ENCODE measurements at places on chromosomes 2 and 18.

DNA sequence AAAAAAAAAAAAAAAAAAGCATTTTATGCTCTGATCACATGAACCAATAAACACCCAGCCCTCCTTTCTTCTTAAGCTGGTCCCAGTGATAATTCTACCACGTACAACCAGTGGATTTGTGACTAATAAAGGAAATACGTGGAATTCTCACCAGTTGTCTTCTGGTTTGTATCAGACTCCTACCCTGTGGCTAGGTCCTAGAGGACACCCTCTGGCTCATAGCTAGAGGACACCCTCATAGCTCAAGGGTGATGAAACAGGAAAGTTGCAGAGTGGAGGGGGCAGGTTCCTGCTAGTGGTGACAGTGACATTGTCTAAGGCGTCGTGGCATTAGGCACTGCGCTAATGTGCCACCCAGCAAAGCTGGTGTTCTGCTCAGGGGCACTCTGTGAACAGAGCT, 167.8 kb downstream of the BCL11A start:
- DNase-seq = no peak

GRCh38 chr2:182616471-182617393, 99.3 kb upstream of the DNAJC10 start:
- no peak for DNase-seq

- no peak for DNase-seq
Observed at GRCh38 chr2:84152462-84152861, 306.6 kb downstream of the SUCLG1 start.

GRCh38 chr18:21805771-21806366, 65.3 kb downstream of the MIB1 start:
- DNase-seq = no peak

DNA sequence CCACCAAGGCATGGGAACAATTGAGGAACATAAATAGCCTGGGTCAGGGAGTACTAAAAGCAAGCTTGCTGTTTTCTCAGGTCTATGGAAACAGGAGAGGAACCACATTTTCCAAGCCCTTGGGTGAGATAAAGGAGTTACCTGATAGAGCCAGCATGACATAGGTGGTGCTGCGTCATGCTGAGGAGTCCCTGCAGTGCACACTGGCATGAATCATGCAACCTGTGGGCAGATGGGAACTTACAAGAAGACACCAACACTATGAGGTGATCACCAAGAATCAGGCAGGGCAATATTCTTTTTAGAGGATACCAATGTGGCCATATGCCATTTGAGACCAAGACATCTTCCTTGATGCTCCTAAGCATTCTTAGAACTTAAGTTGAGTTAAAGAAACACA, 531.8 kb downstream of the ZEB2 start:
- no peak for DNase-seq

DNA sequence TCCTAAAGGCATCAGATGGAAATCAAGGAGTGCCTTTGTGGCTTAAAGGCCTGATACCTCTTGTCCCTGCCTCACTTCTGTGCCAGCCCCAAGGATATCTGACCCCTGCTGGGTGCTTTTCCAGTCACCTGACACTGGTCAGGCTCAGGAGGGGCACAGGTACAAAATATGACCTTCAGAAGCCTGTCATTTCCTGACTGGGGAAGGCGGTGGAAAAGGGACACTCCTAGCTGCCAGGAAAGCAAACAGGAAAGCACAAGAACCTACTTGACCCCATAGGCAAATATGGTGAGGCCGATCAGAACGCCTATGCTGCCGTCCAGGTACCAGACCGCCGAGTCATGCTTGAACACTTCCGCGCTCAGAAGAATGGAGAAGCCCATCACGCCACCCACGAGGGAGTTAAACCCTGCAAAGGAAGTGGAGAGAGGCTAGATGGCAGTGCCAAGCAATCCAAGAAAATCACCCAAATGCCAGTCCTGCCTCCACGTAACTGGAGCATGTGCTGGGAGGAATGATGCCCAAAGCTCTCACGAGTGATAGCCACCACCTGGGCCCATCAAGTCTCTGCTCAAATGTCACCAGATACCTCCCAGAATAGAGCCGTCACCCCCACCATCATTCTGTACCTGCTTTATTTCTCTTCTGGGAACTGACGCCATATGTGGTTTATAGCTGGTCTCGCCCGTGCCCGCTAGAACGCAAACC, 204.0 kb downstream of the MGAT5 start:
- no peak for DNase-seq

- no peak for DNase-seq
Observed at GRCh38 chr2:200620606-200621390, 35.0 kb downstream of the AOX1 start.

GRCh38 chr2:26769089-26769761, 5.1 kb downstream of the SLC35F6 start:
- no peak for DNase-seq

DNA sequence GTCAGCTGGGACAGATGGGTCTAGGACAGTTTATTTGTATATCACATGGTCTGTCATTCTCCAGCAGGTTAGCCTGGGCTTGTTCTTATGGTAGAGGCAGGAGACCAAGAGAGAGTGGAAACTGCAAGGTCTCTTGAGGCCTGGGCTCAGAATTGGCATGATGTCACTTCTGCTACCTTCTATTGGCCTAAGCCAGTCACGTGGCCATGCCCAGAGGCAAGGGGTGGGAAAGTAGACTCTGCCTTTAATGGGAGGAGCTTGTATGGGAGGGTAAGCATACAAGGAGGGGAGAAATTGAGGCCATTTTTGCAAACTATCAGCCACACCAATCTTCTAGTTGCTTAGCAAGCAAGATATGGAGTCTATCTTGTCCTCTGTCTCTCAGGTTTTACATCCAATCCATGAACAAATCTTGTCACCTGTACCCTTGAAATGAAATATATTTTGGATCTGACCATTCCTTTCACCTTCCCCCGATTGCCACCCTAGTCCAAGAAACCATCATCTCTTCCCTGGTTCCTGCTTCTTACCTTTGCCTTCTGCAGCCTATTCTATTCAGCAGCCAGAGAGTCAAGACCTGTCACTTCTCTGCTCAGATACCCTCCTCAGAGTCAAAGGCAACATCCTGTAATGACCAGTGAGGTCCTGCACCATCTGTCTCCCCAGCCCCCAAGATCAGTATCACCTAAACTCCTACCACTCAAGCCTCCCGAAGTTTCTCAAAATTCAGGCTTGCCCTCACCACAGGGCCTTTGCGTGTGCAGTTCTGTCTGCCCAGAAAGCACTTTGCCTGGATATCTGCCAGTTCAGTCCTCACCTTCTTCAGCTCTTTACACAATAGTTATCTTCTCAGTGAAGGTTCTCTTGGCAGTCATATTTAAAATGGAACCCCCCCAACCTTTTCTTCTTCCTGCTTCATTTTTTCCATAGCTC, 240.0 kb downstream of the LOXHD1 start:
- no peak for DNase-seq

DNA sequence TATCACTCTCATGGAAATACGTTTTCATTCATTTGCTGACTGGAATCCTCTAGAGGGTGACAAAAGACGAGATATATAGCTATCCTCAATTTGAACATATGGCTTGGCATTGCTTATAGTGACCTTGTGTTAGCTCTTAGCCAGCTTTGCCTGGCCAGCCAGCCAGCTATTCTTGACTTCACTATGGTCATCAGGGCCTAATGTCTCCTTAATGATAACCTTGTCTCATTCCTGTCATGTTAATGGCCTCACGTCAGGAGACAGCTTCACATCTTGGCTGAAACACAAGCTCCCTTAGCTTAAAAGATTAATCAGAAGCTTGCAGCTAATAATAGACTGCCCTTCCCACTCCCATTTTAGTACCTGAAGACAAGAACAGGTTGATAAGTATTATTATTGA, 1517.5 kb upstream of the PIK3C3 start:
- no peak for DNase-seq

- no peak for DNase-seq
Observed at GRCh38 chr2:224646242-224646846, 61.2 kb upstream of the CUL3 start.

GRCh38 chr2:238521870-238522269, 95.1 kb downstream of the ASB1 start:
- no peak for DNase-seq

DNA sequence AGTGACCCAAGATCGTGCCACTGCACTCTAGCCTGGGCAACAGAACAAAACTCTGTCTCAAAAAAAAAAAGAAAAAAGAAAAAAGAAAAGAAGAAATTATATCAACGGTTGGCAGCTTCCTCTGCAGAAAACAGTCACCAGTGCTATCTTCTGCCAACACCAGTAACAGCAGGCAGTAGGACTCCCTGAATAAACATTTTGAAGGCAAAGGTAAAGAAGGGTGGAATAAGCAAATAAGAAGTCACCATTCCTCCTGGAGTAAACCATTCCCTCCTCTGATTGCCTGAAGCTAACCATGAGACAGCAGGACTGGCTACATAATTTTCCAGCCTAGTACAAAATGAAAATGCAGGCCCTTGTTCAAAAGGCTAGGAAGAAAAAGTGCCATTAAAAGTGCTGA, 9.0 kb upstream of the RNF103 start:
- no peak for DNase-seq

GRCh38 chr2:160317181-160318099, 117.4 kb upstream of the ITGB6 start:
- no peak for DNase-seq

DNA sequence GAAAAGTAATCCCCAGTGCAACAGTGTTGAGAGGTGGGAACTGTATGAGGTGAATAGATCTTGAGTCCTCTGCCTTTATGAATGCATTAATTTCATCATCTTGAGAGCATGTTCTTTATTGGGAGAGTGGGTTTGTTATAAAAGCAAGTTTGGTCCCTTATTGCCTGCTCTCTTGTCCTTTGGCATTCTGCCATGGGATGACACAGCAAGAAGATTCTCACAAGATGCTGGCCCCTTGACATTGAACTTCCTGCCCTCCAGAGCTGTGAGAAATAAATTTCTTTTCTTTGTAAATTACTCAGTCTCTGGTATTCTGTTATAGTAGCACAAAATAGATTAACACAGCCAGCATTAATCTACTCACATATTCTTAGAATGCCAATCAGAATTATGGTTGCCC, 108.6 kb downstream of the EHBP1 start:
- no peak for DNase-seq

- no peak for DNase-seq
Observed at GRCh38 chr2:111900859-111901258, 2.5 kb downstream of the MERTK start.

- no peak for DNase-seq
Observed at GRCh38 chr18:26710470-26711096, 154.9 kb downstream of the AQP4 start.

DNA sequence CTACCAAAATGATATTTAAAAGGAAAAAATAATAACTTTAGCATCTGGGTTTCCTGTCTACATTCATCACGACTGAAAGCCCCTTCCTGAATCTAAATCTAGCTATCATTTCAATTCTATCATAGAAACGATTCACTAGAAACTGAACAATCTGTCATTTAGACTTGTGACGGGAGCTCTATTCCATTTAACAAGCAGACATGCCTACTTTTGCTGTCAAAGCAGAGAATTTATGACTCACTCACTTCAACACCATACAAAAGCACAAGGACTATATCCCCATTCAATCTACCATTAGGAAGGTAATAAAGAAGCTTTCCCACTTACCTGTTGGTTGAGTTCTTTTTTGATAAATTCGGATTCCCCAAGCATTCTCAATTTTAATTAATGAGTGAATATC, 1072.3 kb downstream of the LRP1B start:
- DNase-seq = no peak

DNA sequence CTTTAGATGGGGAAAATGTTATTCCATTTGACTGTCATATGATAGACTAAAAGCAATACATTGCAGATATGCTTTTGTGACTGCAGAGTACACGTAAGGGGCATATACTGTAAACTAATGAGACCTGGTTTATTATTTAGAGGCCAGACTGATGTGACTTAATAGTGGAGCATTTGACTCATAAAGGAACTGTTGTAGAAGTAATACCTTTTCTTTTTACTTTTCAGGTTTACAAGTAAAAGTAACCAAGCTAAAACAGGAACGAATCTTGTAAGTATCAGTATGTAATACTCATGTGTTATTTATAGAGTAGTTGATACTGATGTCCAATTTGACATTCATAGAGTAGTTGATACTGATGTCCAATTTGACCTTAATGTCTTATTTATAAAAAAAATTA, 13.1 kb downstream of the RBBP8 start:
- DNase-seq = no peak

- DNase-seq = no peak
Observed at GRCh38 chr2:76257802-76258201, 547.1 kb upstream of the GCFC2 start.

GRCh38 chr2:42792583-42793333, at the start of gene HAAO:
HAAO (minus strand) TSS chr2:42792583; CDS start chr2:42792536, 47 bp downstream.
- DNase-seq = no peak

DNA sequence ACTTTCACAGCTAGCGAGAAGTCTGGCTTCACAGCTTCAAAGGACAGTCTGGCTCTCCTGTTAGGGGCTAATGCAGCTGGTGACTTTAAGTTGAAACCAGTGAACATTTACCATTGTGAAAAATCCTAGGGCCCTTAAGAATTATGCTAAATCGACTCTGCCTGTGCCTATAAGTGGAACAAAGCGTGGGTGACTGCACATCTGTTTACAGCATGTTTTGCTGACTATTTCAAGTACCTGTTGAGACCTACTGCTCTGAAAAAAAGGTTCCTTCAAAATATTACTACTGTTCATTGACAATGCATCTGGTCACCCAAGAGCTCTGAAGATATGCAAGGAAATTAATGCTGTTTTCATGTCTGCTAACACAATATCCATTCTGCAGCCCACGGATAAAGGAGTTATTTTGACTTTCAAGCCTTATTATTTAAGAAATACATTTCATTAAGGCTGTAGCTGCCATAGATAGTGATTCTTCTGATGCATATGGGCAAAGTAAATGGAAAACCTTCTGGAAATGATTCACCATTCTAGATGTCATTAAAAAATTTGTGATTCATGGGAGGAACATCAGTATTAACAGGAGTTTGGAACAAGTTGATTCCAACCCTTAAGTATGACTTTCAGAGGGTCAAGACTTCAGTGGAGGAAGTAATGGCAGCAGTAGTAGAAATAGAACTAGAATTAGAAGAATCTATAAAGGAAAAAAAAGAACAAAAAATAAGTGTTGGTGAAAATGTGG, 48.9 kb downstream of the POLR1A start:
- no peak for DNase-seq

DNA sequence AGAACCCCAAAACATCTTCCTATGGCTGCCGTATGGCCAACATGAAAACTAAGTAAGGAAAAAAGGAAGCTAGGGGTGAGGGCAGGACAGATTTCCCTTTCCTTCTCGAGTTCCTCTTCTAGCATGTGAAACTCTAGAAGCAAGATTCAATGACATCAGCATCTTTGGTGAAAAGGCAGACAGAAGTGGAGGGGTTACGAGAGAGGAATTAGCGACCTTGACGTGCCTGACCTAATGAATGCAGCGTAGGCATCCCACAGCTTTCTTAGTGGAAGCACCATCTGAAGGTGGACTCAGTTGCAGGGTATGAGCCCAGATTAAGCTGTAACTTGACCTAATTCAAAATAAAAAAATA, 47.9 kb upstream of the PELI1 start:
- no peak for DNase-seq

DNA sequence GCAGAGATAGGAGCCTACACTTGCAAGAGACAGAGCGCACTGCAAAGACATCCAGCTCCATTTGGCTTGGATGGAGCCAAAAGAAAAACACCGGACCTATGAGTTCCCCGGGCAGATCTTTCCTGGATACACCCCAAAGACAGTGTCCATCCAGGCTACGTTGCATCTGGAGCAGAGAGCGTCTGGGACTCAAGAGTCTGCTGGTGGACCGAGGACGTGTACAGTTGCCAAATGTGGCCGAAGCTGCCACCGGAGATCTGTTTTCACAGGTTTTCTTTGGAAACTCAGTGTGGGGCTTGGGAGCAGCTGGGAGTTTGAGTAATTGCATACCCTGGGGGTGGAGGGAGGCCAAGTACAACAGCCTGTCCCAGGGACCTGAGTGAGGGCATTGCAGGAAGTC, 192.3 kb upstream of the OSR1 start:
- no peak for DNase-seq

All from stimulated activated CD8-positive, alpha-beta memory T cell treated with anti-CD3 and anti-CD28 coated beads, Interleukin-4, amount 100 ng/mL, for 1 hour (primary cell).